ENCODE measurements at places on chromosomes 5 and 9. TPM values are rescaled to one million over a fixed set of nuclear protein-coding genes. Genes with fewer than 3 reads are reported as not detected.

CYLC2 gene
- total RNA-seq = not detected

- peak overlapping the region; percentile 94 for H3K4me3 ChIP-seq
- peaks cover 35% of the 10 kb centered on the region for H3K4me1 ChIP-seq
- peak overlapping the region; percentile 99 for H3K27ac ChIP-seq
- no peak for DNase-seq
- no peaks in the 10 kb centered on the region for H3K36me3 ChIP-seq
- no peaks in the 10 kb centered on the region for H3K27me3 ChIP-seq
These were observed 1.6 kb downstream of the RAD23B start for GRCh38 chr9:107284636-107285035.

DNA sequence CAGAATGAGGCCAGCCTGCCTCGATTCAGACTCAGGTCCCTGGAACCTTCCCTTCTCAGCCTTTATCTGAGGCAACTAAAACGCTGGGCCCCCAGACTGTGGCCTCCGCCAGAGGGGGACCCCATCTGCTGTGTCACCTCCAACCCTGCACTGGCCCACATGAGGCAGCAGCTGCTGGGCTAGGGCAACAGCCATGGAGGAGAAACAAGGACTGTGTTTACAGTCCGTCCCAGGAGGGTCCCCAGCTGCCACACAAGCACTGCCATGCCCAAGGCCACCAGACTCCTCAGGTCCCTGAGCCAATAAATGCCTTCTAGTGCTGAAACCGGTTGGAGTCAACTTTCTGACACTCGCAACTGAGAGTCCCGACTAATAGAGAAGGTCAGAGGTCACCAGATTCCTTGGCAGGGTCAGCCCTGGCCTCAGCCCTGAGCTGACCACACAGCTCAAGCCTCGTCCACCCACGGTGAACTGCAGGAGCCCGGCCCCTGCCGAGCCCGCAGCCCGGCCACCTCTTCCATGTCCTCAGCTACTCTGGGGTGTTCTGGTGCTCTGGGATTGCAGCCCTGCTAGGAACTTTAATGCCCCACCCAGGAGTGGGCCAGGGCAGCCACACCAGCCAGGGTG is 77.0 kb downstream of the ZNF354C start:
- no peaks in the 10 kb centered on the region for H3K27me3 ChIP-seq
- no peak overlapping the region for H3K4me3 ChIP-seq
- DNase-seq = no peak
- H3K36me3 ChIP-seq = no peaks in the 10 kb centered on the region
- H3K4me1 ChIP-seq = no peaks in the 10 kb centered on the region

DNA sequence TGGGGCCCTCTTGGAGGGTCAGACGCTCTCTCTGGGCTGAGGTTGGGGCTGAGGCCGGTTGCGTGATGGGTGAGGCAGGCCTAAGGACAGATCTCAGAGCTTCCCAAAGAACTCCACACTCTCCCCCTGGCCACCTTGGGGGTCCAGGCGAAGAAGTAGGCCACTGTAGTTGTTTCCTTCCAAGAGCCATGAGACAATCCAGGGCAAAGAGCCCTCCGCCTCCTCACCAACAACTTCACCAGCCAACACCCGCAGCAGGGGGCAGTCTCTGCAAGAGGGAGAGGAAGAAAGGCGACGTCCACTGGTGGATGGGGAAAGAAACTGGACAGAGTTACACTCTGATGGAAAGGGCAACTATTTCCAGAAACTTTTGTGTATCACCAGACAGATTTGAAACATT is 10.7 kb downstream of the SLC35A4 start:
- no peak overlapping the region for H3K27ac ChIP-seq
- no peak overlapping the region for H3K4me3 ChIP-seq
- H3K4me1 ChIP-seq = peaks cover 12% of the 10 kb centered on the region
- DNase-seq = peak; percentile 71
- no peaks in the 10 kb centered on the region for H3K27me3 ChIP-seq
- no peaks in the 10 kb centered on the region for H3K36me3 ChIP-seq

STPG3 gene
- total RNA-seq = not detected

SLC36A2 gene
- not detected for total RNA-seq

GRCh38 chr5:139776861-139777260 is 18.7 kb upstream of the PSD2 start:
- H3K27me3 ChIP-seq = no peaks in the 10 kb centered on the region
- no peak for DNase-seq
- H3K27ac ChIP-seq = no peak overlapping the region
- H3K4me3 ChIP-seq = no peak overlapping the region
- H3K36me3 ChIP-seq = no peaks in the 10 kb centered on the region

DNA sequence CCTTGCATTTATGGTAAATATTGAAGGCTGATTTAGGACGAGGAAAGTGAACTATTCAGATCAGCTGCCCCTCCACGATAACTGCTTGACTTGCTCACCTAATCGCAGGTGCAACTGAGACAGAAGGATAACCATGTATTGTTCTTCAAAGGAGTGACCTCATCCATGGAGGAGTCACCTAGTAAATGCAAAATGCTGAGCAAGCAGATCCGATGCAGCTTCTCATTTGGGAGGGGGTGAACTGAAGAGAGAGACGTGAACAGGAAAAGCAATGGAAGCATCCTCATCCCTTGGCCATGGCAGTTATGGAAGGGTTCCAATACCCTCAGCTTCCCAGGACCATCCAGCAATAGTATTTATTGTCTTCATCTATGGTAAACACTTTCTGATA is 47.5 kb downstream of the RASGRF2 start:
- no peak for DNase-seq
- H3K4me1 ChIP-seq = no peaks in the 10 kb centered on the region
- H3K36me3 ChIP-seq = no peaks in the 10 kb centered on the region
- H3K27me3 ChIP-seq = no peaks in the 10 kb centered on the region
- H3K4me3 ChIP-seq = no peak overlapping the region

IRX4 gene
- not detected for total RNA-seq

DNA sequence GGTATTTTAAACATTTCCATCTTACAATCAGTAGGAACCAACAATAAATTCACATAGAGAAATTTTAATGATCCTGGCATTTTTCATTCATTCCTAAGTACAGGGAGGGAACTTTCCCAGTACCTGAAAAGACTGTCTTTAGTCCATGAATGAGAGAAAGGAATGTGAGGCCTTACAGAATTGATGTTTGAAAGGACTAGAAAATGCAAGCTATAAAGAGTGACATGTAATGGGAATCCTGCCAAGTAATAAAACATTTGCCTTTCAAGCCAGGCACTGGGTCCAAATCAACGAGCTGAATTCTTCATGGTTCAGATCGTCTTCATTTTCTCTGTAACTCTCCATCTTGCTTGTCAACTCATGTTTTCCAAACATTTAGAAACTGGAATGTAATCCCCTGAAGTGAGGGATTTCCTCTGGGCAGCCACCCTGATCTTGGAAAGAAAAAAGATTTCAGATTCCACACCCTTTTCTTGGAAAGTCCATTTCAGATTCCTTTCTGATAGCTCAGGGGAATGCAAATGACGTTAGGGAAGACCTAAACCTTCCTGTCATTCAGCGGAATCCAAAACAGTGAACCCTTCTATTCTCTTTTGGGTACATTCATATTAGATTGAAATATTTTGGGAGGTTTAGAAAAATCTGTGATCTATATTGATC is 315.8 kb downstream of the SH3GL2 start:
- no peaks in the 10 kb centered on the region for H3K4me1 ChIP-seq
- no peaks in the 10 kb centered on the region for H3K36me3 ChIP-seq
- DNase-seq = no peak
- no peak overlapping the region for H3K4me3 ChIP-seq
- H3K27me3 ChIP-seq = no peaks in the 10 kb centered on the region

PCDHA5 gene
- not detected for total RNA-seq

DNA sequence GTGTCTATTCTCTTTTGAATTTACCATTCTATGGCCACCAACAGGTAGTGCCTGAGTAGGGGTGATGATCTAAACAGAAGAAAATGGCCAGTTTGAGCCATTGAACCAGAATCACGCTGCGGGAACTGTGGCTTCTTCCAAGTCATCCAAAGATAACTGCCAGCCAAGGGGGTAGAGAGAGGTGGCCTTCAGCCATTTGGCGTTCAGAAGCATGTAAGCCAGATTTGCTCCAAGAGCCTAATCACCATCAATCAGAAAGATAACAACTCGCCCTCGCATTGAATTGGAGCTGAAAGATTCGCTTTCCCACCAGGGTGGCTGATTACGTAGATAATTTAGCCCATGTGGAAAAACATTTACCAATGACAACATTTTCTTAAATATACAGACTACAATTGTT is 1302.7 kb upstream of the DMAC1 start:
- no peak overlapping the region for H3K4me3 ChIP-seq
- H3K27ac ChIP-seq = no peak overlapping the region
- H3K27me3 ChIP-seq = no peaks in the 10 kb centered on the region
- H3K4me1 ChIP-seq = no peaks in the 10 kb centered on the region

DNA sequence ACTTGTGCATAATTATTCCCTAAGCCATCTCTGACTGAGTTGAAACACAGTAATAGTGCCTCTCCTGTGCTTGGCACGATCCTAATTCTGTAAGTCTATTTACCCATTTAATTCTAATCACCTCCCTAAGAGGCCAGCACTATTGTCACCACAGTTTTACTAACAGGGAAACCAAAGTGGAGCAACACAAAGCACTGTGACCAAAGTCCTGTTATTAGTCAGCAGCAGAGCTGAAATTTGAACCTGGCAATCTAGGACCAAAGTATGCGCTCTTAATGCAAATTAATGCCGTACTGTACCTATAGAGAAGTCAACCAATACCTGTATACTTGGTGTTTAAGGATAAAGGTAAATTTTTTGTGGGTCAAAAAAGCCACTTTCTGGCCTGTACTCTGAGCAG is 77.1 kb upstream of the CNTLN start:
- H3K4me1 ChIP-seq = no peaks in the 10 kb centered on the region
- H3K4me3 ChIP-seq = no peak overlapping the region
- no peak for DNase-seq
- H3K27ac ChIP-seq = no peak overlapping the region
- no peaks in the 10 kb centered on the region for H3K36me3 ChIP-seq
- no peaks in the 10 kb centered on the region for H3K27me3 ChIP-seq

GRCh38 chr9:81588148-81588871 is 101.0 kb downstream of the TLE1 start:
- H3K4me3 ChIP-seq = no peak overlapping the region
- peak; percentile 44 for DNase-seq
- peaks cover 4% of the 10 kb centered on the region for H3K4me1 ChIP-seq
- H3K27me3 ChIP-seq = no peaks in the 10 kb centered on the region
- H3K36me3 ChIP-seq = no peaks in the 10 kb centered on the region
- peak overlapping the region; percentile 80 for H3K27ac ChIP-seq

GRCh38 chr5:80780761-80781285 is 126.0 kb upstream of the DHFR start:
- H3K27me3 ChIP-seq = no peaks in the 10 kb centered on the region
- no peak overlapping the region for H3K27ac ChIP-seq
- H3K4me3 ChIP-seq = no peak overlapping the region
- no peaks in the 10 kb centered on the region for H3K36me3 ChIP-seq
- no peaks in the 10 kb centered on the region for H3K4me1 ChIP-seq

- H3K27ac ChIP-seq = peak overlapping the region; percentile 92
- H3K36me3 ChIP-seq = no peaks in the 10 kb centered on the region
- H3K4me1 ChIP-seq = peaks cover 16% of the 10 kb centered on the region
- no peak overlapping the region for H3K4me3 ChIP-seq
These were observed 7.8 kb upstream of the TPM2 start for GRCh38 chr9:35697486-35697885.

GRCh38 chr9:6645355-6646292 is at the start of gene GLDC:
TSS of gene GLDC (minus strand) at chr9:6645729. CDS start at chr9:6645499, 230 bp downstream.
- H3K36me3 ChIP-seq = no peaks in the 10 kb centered on the region
- H3K27ac ChIP-seq = no peak within 1 kb of the TSS
- DNase-seq = peak; percentile 62
- H3K4me1 ChIP-seq = peaks cover 14% of the 10 kb centered on the region
- peaks cover 76% of the 10 kb centered on the region for H3K27me3 ChIP-seq

SLC24A2 gene
- 0.14 TPM for total RNA-seq

- no peak overlapping the region for H3K27ac ChIP-seq
- DNase-seq = no peak
- H3K36me3 ChIP-seq = no peaks in the 10 kb centered on the region
- no peaks in the 10 kb centered on the region for H3K27me3 ChIP-seq
- H3K4me1 ChIP-seq = no peaks in the 10 kb centered on the region
These were observed 51.6 kb downstream of the ENTREP1 start for GRCh38 chr9:69376651-69377050.

TMC1 gene
- total RNA-seq = 0.32 TPM

GRCh38 chr5:107294669-107295068 is 376.1 kb downstream of the EFNA5 start:
- no peak overlapping the region for H3K27ac ChIP-seq
- no peaks in the 10 kb centered on the region for H3K36me3 ChIP-seq
- H3K4me3 ChIP-seq = no peak overlapping the region
- no peaks in the 10 kb centered on the region for H3K4me1 ChIP-seq
- H3K27me3 ChIP-seq = no peaks in the 10 kb centered on the region
- DNase-seq = no peak

RACK1 gene
- total RNA-seq = 1,717 TPM

DNA sequence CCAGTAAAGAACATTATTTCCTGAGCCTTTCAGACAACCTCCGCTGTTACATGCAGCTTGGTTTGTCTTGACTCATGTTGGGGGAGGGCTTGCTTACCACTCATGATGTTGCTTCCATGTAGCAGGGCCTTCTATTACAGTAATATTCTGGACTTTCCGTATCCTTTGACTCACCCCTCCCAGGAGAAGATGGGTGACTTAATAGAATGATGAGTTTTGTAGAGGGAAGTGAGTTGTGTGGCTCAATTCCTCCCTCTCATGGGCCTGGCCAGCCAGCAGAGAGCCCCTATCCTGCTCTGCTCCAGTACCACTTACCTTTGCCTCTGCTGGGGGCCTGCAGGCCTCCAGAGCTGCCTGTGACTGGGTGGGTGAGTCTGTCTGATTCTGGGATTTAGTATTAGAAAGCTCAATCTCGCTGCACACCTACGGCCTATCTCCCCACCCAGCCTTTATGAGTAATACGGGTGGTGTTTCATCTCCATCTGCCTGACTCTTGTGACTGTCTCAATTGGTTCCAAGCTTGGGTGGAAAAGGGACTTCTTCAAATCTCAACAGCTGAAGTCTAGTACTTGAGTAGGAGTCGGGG is 52.6 kb upstream of the KLF9 start:
- DNase-seq = no peak
- no peaks in the 10 kb centered on the region for H3K36me3 ChIP-seq
- H3K4me3 ChIP-seq = no peak overlapping the region

ADAMTSL1 gene
- 19.7 TPM for total RNA-seq

DNA sequence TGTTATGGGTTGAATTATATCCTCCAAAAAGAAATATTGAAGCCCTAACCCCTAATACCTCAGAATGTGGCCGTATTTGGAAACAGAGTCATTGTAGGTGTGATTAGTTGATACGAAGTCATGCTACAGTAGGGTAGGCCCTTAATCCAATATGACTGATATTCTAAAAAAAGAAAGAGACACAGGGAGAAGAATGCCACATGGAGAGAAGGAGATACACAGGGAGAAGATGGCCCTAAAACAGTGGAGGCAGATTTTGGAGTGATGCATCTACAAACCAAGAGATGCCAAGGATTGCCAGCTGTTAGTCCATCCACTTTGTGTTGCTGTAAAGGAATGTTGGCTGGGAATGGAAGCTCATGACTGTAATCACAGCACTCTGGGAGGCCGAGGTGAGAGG is 21.3 kb downstream of the ARRDC3 start:
- no peak for DNase-seq
- H3K4me3 ChIP-seq = no peak overlapping the region
- H3K36me3 ChIP-seq = no peaks in the 10 kb centered on the region
- no peaks in the 10 kb centered on the region for H3K27me3 ChIP-seq
- no peak overlapping the region for H3K27ac ChIP-seq
- H3K4me1 ChIP-seq = no peaks in the 10 kb centered on the region

PSAT1 gene
- 3.5 TPM for total RNA-seq

PDCD1LG2 gene
- not detected for total RNA-seq

Measured in transverse colon (tissue), 4 donors.